ENCODE measurements at places on chromosomes 11 and 22.
A peak's percentile ranks its signal among the peaks of the same experiment; 100 is the strongest.

DNA sequence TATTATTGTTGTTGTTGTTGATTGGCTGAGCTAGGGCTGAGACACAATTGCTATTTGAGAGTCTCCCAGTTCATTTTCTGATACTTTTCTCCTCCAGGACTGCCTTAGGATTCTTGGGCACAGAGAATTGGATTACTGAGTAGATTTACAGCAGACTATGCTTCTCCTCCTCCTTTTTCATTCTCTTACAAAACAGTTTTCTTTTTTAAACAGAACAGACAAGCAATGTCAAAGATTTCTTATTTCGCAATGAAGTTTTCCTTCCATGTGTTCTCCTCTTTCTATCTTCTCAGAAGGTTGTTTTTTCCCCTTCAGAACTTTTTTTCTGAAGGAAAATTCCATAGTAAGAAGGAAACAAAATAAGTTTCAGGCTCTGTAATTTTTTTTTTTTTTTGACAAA, 19.8 kb upstream of the TIMP3 start:
- no peak for DNase-seq

DNA sequence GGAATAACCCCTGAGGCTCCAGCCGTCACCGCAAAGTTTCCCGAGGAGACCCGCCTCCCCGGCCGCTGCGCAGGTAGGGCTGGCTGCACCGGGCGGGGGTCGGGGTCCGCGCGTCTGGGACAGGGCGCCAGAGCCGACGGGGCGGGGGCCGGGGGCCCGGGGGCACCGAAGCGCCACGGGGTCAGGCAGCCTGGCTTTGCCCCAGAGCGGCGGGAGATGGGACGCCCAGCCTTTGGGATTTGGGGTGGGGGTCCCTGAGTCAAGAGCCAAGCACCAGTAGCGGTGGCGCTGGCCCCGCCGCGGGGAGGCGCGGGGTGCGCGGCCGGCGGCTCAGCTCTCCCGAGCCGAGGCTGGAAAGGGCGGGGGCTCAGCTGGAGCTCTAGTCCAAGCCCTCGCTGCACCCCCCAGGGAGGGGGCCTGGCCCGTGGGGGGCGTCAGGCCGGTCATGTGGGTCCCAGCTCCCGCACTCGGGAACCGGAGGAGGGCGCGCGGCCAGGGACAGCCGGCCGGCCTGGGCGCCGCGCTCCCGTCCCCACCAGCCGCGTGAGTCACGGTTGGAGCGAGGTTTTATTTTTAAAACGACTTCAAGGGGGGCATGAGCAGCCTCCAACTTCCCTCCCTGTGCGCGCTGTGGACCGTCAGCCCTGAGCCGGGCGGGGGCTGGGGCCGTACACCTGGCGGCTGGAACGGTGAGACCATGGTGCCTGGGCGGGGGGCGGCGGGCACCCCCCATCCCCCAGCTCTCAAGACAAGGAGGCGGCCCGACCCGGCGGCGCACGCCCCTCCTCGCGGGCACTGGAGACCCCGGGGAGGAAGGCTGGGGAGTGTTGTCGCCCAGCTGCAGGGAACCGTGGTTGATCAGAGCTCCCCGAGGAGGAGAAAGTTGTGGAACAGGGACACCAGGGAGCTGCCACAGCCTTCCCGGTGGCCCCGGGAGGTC, 626 bp downstream of the FLRT1 start:
- peak; percentile 89 for DNase-seq

DNA sequence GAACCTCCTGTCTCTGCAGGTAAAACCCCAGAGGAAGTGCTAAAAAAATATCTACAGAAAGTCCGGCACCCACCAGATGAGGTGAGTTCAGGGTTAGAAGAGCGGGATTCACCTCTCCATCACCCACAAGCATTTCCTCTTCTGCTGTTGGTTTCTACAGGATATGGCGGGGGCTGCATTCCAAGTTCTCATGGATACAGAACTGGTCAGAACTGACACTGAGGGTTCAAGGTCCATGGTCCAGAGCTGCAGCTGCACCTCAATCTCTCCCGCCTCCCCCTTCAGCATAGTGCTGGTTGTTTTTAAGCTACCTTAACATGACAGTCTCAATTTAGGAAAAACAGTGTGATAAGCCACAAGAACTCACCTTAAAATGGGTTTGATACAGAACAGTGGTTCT, 19.2 kb downstream of the DTX4 start:
- no peak for DNase-seq

DNA sequence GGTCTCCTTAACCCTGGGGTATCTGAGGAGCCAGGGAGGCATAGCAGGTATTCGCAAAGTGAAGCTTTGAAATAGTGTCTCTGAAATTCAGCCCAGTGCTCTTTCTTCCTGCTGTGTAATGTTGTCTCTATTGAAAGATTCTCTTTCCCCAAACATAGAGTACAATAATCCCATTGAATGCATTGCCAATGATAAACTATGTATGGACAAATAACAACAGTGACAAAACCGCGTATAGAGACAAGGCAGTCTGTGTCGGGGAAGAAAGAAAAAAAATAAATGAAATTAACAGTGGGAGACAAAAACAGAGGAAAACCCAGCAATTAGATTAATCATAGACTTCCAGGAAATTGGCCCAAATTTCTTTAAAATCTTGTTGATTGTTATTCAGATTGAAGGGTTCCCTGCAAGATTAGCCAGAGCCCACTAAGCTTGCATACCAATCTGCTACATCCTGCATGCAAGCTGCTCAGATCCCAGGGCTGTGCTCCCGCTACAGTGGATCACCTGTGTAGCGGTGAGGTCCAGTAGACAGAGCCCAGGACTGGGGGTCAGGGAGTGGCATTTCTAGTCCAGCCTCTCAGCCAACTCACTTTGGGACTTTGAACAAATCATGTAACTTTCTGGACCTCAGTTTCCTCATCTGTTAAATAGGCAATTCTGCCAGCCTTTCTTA, 492.8 kb downstream of the INSC start:
- DNase-seq, result peak; percentile 52

- no peak for DNase-seq
These were observed 93.4 kb upstream of the SEPTIN5 start for GRCh38 chr22:19620742-19621371.

- peak; percentile 17 for DNase-seq
These were observed 79.7 kb downstream of the MYO7A start for GRCh38 chr11:77207618-77208313.

- DNase-seq, result no peak
These were observed 48.9 kb upstream of the MYEOV start for GRCh38 chr11:69245041-69245440.

DNA sequence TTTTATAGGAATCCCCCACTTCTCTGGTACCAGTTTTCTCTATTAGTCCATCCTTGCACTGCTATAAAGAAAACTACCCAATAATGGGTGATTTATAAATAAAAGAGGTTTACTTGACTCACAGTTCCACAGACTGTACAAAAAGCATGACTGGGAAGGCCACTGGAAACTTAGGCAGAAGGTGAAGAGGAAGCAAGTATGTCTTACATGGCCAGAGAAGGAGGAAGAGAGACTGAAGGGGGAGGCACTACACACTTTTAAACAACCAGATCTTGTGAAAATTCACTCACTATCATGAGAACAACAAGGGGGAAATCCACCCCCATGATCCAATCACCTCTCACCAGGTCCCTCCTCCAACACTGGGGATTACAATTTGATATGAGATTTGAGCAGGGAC, 68.9 kb upstream of the GNAZ start:
- no peak for DNase-seq

- no peak for DNase-seq
These were observed 21.8 kb downstream of the NUCB2 start for GRCh38 chr11:17298302-17298701.

GRCh38 chr11:79896258-79896657, 455.4 kb upstream of the TENM4 start:
- DNase-seq, result no peak

DNA sequence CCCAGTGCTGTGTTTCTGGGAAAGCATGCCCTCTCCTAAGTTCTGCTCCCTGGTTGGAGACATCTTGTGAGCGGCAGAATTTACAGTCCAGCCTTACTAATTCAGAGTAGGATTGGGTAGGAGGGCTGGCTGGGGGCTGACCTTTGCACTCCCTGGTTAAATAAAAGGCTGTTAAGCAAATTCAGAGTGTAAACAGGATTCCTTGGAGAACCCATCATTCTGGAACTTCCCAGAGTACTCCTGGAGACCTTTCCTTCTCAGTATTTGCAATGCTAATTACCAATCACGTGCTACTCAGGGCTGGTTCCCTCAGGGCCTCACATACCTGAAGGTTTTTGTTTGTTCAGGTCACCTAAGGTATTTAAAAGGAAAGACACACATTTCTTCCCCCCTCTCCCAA, 340.2 kb downstream of the TBC1D22A start:
- peak; percentile 84 for DNase-seq

DNA sequence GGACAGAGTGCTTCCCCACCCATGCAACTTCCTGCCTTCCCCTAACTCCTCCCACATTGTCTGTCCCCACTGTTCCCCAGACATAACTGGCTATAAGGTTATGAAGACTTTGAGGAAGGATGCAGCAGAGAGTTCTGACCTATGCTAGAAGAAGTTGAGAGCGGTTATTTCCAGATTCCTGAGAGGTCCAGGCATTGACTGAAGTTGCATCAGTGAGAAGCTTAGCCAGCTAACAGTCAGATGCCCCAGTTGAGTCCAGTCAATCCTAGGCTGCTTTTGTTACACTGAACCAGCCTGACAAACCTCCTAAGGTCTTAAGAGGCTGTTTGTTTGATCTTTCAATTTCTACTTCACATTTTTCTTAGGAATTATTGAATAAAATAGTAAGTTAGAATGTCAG, 937.9 kb upstream of the CCDC90B start:
- DNase-seq, result no peak

DNA sequence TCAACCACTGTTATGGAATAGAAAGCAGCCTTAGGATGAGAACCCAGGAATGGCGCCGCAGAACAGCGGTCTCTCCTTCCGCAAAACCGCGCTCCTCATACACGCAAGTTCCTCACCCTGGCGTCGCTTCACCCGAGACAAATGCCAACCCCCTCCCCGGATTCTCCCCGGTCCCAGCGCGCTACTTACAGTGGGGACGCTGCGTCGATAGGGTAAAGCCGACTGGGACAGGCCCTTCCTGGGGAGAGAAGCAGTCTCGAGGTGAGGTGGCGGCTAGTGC, 287 bp downstream of the RPS13 start:
- no peak for DNase-seq

GRCh38 chr11:102712137-102712536, 6.6 kb upstream of the MMP27 start:
- DNase-seq, result no peak

GRCh38 chr11:65452806-65453490, 30.4 kb downstream of the NEAT1 start:
- no peak for DNase-seq

DNA sequence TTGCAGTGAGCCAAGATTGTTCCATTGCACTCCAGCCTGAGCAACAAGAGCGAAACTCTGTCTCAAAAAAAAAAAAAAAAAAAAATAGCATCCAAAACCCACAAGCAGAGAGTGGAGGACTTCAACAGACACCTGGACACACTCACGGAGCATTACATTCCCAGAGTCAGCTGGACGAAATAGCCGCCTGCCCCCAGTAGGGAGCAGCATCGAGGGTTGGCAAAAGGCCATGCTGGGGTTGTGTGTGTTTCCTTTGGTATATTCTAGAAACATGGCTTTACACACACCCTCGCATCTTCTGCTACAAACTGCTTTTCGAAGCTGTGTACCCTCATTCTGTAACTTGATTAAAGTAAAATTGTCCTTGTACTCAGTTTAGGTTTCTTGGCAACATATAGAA, 5.3 kb downstream of the ADA2 start:
- DNase-seq, result peak; percentile 72

- DNase-seq, result no peak
These were observed 15.3 kb downstream of the HIPK3 start for GRCh38 chr11:33272338-33273107.

DNA sequence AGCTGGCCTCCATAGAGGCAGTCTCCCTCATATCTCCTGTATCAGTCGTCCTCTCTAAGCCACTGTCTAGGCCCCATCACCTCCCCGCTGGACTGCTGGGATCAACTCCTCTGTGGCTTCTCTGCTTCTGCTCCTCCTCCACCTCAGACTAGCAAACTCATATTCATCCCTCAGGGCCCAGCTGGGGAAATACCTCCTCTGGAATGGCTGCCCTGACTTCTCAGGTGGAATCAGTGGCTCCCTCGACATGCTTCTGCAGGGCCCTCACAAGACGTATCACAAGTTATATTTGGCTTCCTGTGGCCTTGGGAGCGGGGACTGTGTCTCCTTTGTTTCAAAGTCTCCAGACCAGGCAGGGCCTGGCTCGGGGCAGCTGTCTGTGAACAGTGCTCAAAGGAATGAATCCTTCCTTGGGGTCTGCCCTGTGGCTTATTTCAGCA, 10.0 kb downstream of the SLC29A2 start:
- peak; percentile 29 for DNase-seq

All from H7 (cell line).